H7 (cell line): ENCODE measurements at places on chromosomes 13 and 19. TPM values are rescaled to one million over a fixed set of nuclear protein-coding genes. Genes with fewer than 3 reads are reported as not detected.

The CBY2 gene
- 0.62 and 3.0 TPM in 2 replicates for total RNA-seq

The ODAD3 gene
- 0.66 and 1.4 TPM in 2 replicates for total RNA-seq

The INSL3 gene
- 0.33 TPM in 1 of 2 replicates, not detected in the other for total RNA-seq

The GYS1 gene
- total RNA-seq, result 35.2 and 50.2 TPM in 2 replicates

The LHFPL6 gene
- total RNA-seq, result 2.7 and 4.6 TPM in 2 replicates

The TINCR gene
- total RNA-seq, result 0.28 and 0.74 TPM in 2 replicates

The ENOX1 gene
- 0.04 and 0.07 TPM in 2 replicates for total RNA-seq

DNA sequence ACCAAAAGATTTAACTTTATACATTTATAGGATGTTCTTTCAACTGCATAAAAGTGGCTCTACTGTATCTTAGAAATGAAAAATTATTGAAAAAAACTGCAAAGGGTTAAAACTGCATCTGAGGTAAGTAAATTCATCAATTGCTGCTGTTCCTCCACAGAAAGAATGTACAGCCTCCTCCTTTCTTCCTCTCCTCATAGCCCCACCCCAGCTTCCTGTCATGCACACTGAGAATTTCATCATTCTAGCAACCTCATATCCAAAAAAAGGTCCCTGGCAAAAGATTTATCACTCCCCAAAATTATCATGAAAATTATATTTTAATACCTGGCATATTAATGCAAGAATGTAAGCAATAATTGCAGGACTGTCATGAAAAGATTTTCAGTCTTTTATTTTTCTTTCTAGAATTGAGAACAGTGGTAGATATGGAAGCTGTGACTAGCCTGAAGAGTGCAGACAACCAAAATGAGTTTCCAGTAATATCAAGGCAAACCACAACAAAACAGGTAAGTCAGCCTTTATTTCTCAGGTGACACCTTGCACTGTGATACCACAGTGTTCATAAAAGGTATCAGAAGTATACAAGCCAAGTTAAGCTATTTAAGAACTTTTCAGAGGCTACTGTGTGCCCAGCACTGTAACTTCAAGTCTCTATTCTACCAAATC, 110.8 kb downstream of the SUCLA2 start:
- no peak for DNase-seq

DNA sequence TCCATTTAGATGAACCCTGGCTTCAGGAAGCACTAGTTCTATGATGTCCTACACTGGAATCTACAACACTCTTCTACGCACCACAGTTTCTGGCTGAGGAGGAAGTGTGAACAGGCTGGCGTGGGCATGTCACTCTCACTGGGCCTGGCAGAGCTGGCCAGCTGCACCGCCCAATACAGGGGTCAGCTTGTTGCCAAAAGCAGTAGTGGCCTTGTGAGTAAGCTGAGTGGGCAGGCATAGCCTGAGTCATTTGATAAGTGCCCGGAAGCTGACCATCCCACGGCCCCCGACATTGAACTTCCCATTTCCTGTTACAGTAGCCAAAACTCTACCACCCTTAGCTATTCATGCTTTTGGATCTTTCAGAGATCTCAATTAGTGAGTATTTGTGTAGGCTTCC, 240.9 kb upstream of the SERP2 start:
- no peak for DNase-seq

DNA sequence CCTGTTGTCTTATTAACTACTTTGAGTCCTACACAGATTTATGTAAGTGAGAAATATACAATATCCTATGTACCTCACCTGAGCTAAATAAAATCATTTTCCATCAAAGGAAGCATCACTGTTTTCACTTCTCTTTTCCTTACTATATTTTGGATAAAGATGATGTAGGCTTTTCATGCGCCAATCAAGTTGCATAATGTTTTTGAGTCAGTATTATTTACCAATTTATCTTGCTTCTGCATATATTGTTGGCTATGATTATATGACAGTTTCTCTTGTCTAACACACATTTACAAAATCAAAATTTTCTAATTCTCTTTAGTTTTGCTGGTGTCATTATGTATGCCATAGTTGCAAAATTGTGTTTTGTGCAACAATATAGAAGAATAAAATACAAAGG, 67.9 kb upstream of the FRY start:
- DNase-seq, result no peak

GRCh38 chr13:44063881-44064280, 184.2 kb downstream of the LACC1 start:
- no peak for DNase-seq

DNA sequence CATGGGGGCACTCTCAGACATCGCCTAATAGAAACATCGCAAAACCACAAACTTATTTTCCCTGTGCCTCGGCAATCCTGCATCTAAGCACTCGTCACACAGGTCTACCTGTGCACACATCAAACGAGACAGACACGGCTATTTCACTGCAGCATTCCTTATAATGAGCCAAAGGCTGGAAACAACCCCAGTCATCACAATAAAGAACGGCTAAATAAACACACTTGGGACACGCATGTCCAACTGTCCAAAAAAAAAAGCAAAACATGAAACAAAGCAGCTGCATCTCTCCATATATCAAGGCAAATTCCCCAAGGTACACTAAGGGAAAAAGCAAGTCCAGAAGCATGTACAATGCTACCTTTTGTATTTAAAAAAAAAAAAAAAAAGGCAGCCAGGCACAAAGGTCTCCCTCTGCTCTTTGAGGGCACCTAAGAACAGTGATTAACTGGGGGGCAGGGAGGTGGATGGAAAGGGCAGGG, 27.2 kb upstream of the CCNP start:
- no peak for DNase-seq

DNA sequence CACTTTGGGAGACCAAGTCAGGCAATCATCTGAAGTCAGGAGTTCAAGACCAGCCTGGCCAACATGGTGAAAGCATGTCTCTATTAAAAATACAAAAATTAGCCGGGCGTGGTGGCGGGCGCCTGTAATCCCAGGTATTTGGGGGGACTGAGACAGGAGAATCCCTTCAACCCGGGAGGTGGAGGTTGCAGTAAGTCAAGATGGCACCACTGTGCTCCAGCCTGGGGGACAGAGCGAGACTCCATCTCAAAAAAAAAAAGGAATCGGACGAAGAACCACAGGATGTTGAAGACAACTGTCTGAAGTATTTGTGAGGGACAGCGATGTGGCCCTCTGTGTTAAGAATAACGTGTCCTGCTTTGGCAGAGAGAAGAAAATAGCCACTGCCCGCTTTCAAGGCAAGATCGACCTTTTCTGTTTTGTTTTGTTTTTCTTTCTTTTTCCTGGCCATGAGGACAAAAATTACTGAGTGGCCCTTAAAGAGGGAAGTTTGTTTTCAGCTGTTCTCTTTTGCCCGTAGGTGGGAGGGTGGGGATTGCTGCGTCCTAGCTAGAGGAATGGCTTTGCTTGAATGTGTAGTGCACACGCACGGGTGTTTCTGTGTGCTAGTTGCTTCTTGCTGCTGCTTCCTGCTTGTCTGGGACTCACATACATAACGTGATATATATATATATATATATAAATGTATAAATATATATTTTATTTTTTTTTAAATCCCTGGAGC, 6.2 kb upstream of the PRKCG start:
- DNase-seq, result no peak

DNA sequence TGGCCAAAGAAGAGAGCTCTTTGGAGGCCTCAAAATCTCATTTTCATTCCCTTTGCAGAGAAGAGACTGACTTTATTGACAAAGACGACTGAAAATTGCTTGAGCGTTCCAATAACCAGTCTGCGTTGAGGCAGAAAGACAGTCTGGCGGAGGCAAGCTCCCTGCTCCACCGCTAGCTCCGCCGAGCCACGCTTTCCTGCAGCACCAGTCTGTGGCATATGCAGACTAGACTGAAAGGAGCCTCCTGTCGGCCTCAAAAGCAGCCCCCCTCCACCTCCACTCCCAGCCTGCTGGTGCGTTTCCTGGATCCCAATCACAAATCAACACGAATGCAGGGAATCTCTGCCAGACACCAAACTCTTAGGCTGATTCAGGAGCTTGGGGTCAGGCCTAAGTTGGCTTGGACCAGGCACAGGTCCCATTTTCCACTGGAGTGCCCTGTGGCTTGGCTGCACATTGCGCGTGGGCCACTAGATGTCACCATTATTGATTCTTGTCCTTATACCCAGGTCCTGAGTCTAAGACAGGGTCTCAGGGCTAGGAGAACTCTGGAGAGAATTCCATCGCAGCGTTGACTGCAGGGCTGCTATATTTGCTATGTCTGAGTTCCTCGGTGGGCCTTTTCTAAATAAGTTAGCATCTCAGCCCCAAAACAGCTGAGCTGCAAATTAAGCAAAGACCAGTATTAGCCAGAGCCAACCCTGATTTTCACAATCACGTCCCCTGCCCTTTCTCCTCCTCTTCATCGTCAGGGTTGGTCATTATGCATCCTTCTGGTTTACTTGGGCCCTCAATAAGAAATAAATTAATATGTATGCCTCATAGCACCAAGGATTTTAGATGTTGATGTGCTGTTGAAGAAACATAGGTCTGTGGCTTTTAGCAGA, 5.2 kb upstream of the ZNF507 start:
- DNase-seq, result peak; percentile 74

GRCh38 chr13:77429320-77430142, 102.6 kb upstream of the MYCBP2 start:
- DNase-seq, result no peak

DNA sequence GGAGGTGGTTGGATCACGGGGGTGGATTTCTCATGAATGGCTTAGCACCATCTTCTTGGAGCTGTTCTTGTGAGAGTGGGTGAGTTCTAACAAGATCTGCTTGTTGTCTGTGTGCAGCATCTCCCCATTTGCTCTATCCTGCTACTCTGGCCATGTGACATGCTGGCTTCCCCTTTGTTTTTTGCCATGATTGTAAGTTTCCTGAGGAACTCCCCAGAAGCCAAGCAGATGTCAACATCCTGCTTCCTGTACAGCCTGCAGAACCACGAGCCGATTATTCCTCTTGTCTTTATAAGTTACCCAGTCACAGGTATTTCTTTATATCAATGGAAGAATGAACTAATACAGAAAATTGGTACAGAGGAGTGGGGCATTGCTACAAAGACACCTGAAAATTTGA, 2.3 kb upstream of the SIGLEC12 start:
- no peak for DNase-seq

DNA sequence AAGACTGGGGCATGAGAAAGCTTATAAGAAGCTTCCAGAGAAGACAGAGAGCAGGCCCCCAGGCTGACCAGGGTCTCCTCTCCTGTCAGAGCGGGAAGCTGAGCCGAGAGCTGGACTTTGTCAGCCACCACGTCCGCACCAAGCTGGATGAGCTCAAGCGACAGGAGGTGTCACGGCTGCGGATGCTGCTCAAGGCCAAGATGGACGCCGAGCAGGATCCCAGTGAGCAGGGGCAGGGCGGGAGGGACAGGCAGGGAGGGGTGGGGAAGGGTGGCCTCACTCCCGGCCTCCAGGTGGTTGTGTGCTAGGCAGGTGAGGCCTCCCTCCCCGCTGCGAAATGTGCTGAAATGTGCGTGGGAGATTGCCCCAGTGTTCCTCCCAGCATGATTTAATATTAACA, 5.6 kb downstream of the NUCB1 start:
- peak; percentile 71 for DNase-seq

- no peak for DNase-seq
These were observed 384.7 kb downstream of the PCDH9 start for GRCh38 chr13:66845393-66845792.

GRCh38 chr19:14482172-14482941, 7.2 kb upstream of the PTGER1 start:
- peak; percentile 43 for DNase-seq

GRCh38 chr19:39778763-39779162, at the start of gene LEUTX:
LEUTX (plus strand) TSS chr19:39778854; CDS start chr19:39778921, 67 bp downstream.
- no peak for DNase-seq

DNA sequence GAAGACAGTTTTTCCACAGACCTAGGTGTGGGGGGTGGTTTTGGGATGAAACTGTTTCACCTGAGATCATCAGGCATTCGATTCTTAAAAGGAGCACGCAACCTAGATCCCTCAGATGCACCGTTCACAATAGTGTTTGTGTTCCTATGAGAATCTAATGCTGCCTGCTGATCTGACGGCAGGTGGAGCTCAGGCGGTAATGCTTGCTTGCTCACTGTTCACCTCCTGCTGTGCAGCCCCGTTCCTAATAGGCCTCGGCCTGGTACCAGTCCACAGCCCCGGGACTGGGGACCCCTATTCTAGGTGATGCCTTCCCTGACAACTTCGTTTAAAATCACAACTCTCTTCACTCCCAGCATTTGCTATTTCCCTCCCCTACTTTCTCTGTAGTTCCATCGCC, 149.6 kb downstream of the IER2 start:
- no peak for DNase-seq

DNA sequence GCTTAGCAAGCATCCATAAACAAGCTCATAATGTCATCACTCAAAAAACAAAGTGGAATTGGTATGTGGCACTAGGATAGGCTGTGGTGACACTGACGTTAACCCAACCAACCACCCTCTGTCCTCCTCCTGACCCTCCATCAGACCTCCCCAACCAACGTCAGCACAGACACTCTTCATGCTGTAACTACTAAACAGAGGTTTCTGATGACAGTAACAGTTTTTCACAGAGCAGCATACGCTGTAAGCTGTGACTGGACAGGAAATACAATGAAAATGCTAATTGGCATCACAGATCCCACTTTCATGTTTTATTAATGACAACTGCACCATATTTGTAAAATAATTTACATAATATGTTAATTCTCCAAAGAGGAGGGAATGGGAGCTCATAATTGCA, 238.0 kb downstream of the IRS2 start:
- no peak for DNase-seq

GRCh38 chr13:27821566-27821965, 29.3 kb downstream of the GSX1 start:
- peak; percentile 77 for DNase-seq

DNA sequence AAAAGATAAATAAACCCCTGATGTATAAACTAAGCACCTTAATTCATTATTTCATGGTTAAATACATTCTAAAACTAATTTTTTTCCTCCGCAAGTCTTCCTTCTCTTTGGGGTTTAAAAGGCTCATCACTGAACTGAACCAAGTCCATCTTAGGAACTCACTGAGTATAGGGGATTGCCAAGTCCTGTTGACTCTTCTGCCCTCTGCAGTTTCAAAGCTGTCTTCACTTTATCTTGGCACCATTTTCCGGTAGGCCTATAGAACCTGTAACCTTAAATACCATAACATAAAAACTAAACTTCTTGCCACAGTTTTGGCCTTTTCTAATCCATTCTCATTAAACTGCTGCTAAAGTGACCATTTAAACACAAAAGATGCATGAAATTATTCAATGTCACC, 66.5 kb upstream of the USPL1 start:
- DNase-seq, result peak; percentile 41

DNA sequence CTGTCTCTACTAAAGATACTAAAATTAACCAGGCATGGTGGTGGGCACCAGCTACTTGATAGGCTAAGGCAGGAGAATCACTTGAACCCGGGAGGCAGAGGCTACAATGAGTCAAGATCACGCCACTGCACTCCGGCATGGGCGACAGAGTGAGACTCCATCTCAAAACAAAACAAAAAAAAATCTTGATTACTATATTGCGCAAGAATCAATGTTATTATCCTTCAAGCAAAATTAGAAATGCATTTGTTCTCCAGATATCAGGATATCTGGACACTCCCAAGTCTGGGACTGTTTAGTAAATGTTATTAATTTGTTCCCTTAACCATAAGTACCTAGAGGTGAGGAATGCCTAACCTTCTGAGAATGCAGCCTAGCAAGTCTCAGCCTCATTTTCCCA, 992.2 kb upstream of the PCDH20 start:
- DNase-seq, result no peak
